Hypothalamus (tissue), 51 donors: ENCODE measurements at places on chromosomes 3 and 15.
A peak's percentile ranks its signal among the peaks of the same experiment; 100 is the strongest.

- DNase-seq = no peak
Observed at GRCh38 chr3:19527746-19528145, 379.4 kb downstream of the KCNH8 start.

- no peak for DNase-seq
Observed at GRCh38 chr3:111917300-111917699, 58.2 kb downstream of the PHLDB2 start.

GRCh38 chr3:60752809-60753208 lies 498.4 kb downstream of the FHIT start:
- no peak for DNase-seq

DNA sequence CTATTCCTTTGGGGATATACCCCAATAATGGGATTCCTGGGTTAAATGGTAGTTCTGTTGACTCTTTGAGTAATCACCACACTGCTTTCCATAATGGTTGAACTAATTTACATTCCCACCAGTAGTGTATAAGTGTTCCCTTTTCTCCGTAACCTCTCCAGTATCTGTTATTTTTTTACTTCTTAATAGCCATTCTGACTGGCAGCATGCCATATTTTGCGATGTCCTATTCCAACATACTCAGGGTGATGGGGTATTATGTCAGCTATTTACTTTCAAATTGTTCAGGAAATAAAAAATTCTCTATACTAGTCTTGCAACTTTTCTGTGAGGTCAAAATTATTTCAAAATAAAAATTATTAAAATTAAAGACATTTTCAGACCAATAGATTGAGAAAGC lies 9.1 kb upstream of the PARP14 start:
- no peak for DNase-seq

- DNase-seq = no peak
Observed at GRCh38 chr3:74537164-74537563, 77.3 kb downstream of the CNTN3 start.

- no peak for DNase-seq
Observed at GRCh38 chr3:20051123-20051806, 11.0 kb downstream of the KAT2B start.

GRCh38 chr3:22660606-22661005 lies 542.5 kb upstream of the UBE2E2 start:
- no peak for DNase-seq

- no peak for DNase-seq
Observed at GRCh38 chr3:168251371-168251770, 155.6 kb upstream of the GOLIM4 start.

- DNase-seq = no peak
Observed at GRCh38 chr15:65287520-65287855, 805 bp upstream of the PARP16 start.

DNA sequence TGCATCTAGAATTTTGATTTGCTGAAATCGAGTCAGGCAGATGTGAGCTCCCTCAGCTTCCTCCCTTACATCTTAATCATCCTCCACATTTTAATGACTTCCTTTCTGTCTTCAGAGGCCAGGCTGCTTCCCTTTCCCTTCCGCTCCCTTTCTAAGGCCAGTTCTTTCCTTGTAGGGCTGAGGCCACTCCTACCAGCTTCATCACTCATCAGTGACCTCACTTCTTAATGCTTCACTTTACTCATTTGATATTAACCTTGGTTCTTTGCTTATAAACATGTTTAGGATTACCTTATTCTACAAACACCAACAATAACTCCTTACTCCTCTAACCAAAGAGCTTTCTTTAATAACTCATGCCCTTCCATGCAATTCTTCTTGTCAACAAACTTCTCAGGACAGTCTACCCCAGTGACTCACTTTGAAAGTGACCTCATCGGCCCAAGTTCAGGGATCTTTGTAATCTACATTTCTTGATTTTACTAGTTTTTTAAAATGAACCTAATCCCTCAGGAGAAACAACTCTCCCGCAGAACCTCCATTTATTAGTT lies 23.9 kb downstream of the ILDR1 start:
- DNase-seq = no peak

DNA sequence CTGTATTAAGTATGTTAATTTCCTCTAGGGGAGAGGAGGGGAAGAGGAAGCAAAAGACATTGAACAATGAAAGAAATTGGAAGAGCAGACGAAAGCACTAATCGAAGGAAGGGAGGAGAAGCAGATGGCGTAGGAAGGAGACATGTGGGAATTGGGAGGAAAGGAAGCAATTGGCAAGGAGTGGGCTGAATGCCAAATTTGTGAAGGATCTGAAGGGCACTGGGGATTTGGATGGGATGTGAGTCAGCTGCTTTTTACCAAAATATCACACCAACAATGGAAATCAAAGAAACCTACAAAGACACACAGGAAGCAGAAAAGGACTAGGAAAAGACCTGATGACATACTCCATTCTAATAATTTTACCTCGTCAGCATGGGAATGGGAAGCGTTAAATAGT lies 1029.8 kb downstream of the ROBO1 start:
- DNase-seq = no peak

GRCh38 chr3:42501321-42501680 lies 1.1 kb upstream of the VIPR1 start:
- DNase-seq = no peak

- DNase-seq = peak; percentile 18
Observed at GRCh38 chr3:71584394-71585011, 975 bp upstream of the FOXP1 start.

- DNase-seq = peak; percentile 57
Observed at GRCh38 chr3:130850044-130850797, 43.7 kb upstream of the ATP2C1 start.

GRCh38 chr3:4999531-5000184 lies 20.4 kb downstream of the BHLHE40 start:
- DNase-seq = no peak

DNA sequence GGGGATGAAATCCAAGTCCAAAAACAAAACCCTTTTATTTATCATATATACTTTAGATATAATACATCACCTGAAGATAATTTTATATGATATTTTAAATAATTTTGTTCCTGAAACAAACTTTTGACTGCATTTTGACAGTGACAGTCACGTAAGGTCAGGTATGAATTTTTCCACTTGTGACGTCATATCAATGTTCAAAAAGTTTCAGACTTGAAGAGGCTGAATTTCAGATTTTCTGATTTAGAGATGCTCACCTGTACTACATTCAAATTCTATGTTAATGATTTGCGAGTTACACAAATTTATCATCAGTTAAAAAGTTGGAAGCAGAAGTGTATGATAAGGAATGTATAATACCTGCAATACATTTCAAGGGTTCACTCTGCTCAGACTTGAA lies 136.1 kb upstream of the EPHA6 start:
- no peak for DNase-seq

DNA sequence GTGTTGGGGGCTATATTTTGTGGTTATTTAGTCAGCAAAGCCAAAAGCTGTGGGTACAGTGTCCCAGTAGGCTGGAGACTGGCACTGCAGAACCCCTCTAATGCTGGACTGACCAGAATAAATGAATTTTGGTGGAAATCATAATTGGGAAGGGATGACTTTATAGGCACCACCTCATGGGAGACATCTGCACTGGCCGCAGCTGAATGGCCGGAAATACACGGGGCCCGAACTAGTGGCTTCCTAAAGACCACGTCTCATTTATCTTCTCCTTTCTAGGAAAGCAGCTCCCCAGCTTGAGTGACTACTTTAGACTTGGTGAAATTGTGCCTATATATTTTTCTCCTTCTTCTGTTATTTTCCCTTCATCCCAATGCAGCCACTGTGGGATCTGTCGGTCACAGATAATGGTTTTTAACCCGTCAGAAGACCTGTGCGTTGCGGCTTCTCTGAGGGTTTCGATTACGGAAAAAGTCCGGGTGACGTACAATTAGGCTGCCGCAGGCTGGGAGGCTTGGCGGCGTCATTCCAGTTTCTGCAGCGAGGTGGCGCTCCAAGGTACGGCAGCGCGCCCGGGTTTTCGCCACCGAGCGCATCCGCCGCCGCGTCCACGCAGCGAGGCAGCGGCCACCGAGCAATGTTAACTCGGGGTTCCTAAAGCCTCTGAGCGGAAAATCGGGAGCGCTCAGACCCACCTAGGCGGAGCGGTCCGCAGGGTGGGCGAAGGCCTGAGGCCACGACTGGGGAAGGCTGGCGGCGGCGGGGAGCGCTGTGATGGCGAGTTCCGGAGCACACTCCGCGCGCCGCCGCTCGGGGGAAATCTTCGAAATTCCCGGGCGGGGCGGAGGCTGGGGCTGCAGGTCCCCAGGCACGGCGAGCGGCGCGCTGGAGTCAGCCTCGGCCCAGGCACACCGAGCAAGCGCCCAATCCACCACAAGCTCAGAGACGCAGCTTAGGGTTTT lies 26.3 kb downstream of the NR2F2 start:
- peak; percentile 57 for DNase-seq

- no peak for DNase-seq
Observed at GRCh38 chr3:14959359-14959943, 12.1 kb downstream of the NR2C2 start.

DNA sequence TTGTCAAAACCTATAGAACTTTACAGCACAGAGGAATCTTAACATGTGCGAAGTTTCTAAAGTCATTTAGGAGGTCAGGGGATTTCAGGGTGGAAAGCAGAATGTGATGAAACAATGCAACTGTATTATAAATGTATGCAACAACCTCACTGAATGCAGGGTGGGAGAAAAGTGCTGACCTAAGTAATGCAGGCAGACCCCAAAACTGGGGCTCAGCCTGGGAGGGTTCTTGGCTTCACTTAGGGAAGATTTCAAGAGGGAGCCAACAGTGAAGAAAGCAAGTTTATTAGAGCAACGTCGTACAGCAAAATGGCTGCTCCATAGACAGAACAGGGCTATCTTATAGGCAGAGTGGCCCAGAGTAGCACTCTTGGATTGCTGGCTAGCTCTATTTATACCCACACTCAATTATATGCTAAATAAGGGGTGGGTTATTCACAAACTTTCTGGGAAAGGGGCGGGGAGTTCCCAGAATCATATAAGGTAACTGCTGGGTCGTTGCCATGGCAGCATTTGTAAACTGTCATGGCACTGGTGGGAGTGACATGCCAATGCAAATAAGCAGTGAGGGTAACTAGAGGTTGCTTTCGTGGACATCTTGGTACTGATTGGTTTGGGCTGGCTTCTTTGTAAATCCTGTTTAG lies 14.2 kb upstream of the CAND2 start:
- no peak for DNase-seq

GRCh38 chr3:197482001-197482400 lies 73.8 kb downstream of the BDH1 start:
- DNase-seq = no peak

DNA sequence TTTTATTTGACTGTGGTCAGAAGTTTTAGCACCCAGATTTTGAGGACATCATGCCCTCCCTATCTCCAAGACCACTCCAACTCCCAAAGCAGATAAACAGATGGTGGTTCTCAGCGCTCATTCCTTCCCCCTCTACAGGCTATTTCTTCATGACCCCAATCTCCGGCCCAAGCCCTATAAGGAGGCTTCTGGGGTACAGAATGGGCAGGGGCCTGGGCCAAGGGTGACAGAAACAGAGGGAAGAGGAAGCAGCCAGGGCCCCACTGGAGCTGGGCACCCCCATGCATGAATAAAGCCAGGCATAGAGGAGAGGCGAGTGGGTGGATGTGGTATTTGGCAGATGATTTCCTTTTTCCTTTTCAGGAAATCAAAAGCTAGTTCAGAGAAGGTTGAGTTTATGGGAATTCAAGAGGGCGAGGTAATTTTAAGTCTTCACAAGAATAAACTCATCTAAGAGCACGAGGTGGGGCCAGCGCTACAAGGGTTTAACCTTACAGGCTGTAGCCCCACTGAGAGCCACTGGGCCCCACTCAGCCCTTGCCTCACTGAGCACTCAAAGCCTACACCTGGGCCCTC lies 104.8 kb upstream of the HERC1 start:
- no peak for DNase-seq
